ENCODE measurements at places on chromosomes 1 and 21.

GRCh38 chr1:176450526-176450925 lies 12.4 kb upstream of the PAPPA2 start:
- no peak for DNase-seq

DNA sequence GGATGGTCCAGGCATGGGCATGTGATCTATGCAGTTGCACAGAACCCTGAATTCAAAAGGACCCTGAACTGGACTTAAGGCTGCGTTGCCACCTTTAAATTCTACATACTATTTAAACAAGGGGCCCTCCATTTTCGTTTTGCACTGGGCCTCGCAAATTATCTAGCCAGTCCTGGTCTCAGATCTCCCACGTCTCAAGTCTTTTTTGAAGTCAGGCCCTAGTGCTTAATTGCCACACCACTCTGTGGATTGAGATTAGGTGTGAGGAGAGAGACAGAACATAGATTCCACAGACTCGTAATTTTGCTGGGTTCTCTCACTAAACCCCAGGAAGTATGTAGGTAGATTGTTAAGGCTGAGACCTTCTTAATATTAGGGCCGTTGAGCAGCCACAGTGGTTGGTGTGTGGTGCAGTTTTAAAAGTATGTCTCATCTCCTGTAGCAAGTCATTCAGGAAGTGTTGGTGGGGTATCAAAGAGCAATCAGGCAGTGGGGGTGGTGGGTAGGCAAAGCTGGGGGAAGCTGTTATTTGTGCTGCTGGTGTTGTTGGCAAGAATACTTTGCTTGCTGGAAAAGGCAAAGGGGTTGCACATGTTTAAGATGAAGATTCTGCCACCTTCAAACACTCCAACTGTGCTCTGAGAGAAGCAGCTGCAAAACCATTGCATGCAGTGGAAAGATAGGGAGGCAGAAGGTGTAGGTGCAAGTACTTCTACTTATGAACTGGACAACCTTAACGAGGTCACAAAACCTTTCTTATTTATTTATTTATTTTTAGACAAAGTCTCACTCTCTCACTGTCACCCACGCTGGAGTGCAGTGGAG lies 11.2 kb downstream of the CD84 start:
- DNase-seq = no peak

GRCh38 chr1:114149211-114149610 lies 4.5 kb downstream of the SYT6 start:
- DNase-seq = no peak

GRCh38 chr1:14775434-14775833 lies 176.9 kb downstream of the KAZN start:
- DNase-seq = no peak

GRCh38 chr1:5729636-5730145 lies 262.5 kb downstream of the NPHP4 start:
- no peak for DNase-seq

DNA sequence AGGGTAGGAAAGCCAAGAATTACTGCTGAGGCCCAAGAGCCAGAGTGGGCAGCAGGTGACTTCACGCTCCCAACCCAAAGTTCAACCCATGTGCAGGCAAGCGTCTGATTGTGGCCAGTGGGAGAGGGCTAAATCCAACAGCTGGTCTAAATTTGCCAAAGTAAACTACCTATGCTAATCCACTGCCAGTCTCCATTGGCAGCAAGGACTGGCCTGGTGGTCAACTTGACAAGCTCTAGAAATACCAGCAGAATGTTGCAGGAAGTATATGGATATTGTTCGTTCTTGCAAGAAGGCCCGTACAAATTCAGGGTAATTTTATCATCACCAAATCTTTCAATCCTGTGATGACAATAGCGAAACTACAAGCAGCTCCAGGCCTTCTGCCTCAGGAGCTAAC lies 1.5 kb downstream of the TMEM63A start:
- no peak for DNase-seq

DNA sequence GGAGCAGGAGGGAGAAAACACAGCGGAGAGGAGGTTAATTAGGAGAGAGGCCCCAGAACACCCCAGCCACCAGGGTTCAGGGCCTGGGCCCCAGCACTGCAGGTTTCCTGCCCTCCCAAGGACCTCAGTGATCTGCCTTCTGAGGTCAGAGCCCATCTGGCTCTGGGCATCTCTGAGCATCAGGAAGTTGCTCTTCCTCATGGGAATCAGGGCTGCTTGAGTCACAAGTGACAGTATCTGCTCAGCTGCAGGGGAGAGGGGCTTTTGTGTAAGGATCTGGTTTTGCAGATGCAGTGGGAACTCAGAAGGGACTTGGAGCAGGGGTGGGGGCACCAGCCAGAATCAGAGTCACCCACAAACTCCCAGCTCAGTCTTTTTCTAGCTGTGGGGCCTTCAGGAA lies 472.1 kb downstream of the PTPRU start:
- no peak for DNase-seq

DNA sequence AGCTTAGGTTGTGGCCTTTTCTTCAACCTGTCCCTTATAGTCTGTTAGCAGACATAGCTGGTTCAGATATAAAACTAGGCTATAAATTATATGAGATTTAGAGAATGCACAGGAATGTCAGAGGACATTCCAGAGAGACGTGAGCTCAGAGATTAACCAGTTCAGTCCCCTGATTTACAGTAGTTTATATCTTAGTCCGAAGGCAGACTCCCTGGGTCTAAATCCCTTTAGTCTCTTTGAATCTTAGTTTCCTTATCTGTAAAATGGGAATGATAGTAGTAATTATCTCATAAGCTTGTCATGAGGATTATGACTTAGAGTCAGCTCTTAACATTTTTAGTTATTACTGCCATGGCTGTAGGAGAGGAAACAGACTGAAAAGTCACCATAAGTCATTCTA lies 45.5 kb upstream of the PLXNA2 start:
- no peak for DNase-seq

DNA sequence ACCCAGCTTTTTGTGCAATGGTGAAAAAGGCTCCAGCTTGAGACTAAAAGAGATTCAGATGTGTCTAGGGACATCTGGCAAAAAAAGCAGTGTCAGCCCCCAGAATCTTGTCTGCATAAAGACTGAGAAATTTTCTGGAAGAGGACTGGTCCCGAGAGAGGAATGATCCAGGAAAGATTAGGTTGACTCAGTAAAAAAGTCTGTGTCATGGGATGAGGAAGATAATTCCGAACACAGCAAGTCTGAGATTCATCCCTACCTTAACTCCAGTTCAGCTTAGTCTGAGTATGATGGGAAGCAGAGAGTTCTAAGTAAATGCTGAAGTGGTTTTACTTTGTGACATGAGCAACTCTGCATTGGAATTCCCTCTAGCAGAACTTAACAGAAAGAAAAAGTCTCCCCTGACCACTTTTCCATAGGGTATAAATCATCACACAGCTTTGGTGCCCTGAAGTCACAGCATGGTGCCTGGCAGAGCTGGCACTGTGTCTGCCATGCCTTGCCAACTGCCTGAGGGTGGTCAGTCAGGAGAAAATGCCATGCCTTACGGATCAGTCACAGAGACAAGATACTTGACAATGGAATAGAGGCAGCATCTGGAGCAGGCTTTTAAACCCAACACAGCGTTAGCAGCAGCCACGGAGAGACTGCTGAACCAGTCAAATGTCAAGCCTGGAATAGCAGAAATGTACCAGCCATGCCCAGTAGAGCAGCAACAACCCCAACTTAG lies 153.4 kb downstream of the ZC3H11B start:
- DNase-seq = no peak

DNA sequence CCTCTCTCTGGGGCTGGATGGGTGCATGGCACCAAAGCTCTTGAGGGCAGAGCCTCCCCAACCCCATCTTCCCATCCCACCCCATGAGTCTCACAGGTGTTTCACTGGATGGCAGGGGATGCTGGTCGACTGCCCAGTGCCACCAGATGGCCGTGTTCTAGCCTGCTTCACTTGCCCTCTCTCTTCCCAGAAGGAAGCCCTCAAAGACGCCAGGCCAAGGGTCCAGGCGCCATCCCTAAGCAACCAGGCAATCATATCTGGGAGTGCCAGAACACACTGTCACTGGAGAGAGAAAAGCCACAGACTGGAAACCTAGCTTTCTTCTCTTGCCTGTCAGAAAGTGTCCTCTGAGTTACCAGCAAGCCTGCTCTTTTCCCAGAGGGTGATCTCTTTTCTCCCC lies 26.7 kb downstream of the PIGM start:
- no peak for DNase-seq

DNA sequence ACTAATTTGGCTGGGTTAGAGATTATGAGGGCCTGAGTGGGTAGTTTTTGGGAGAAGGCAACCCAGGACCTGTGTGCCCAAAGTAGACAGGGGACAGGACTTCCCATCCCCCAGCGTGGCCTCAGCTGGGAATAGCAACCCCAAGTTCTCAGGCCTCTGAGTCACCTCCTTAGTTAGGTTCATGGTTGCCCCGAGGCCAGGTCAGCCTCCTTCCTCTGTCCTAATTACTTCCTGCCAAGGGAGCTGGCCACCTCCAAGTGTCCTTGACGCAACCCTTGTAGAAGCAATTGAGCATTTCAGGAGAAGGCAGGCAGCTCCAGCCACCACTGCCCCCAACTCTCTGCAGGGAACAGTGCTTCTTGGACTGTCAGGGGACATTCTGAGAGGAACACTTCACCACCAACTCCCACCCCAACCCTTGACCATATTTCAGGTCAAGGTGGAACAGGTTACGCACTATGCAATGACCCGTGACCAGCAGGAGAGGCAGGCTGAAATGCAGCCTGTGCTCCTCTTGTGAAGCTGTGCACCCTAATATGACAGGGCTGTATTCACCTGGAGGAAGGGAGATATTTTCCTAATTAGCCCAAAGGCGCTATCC lies 5.1 kb upstream of the NT5C1A start:
- DNase-seq = no peak

DNA sequence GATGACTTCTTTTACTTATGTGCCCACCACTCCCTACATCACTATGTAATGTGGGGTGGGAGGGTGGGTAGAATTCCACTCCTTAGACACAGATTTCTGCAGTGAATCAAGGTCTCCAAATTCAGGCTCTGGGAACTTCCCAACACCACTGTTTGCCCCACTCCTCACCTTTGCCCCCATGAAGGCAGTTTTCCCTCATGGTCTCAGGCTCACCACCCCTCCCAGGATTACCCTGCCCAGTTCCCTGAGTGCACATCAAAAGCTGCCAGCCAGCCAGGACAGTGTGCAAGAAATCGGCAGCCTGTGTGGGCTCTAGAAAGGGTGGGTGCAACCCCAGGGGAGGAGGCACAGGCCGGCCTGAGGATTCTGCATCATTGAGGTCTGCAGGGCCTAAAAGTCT lies 14.8 kb downstream of the NENF start:
- no peak for DNase-seq

- peak; percentile 69 for DNase-seq
Observed at GRCh38 chr1:50968158-50968820, 1.8 kb upstream of the CDKN2C start.

DNA sequence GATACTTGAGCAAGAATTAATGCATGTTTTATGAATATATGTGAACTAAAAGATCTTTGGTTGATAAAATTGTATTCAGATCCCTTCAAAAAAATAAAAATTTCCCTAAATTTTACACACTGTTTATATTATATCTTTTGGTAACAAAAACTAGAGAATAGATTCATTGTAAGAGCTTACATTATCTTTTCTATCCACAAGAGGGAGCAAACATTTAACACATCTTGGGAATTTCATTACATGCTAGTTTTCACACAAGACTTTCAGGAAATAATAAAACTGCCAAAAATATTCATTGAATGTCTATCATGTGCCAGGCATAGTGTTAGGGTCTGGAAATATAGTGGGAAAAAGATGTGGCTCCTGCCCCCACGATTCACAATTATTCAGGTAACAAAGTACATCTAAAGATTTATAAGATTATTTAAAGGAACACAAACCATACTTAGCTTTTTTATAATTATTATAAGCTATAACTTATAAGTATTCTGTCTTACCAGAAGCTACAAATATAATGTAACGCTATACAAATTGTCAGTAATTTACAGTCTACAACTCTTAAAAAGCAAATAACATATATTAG lies 30.6 kb downstream of the FAF1 start:
- DNase-seq = no peak

DNA sequence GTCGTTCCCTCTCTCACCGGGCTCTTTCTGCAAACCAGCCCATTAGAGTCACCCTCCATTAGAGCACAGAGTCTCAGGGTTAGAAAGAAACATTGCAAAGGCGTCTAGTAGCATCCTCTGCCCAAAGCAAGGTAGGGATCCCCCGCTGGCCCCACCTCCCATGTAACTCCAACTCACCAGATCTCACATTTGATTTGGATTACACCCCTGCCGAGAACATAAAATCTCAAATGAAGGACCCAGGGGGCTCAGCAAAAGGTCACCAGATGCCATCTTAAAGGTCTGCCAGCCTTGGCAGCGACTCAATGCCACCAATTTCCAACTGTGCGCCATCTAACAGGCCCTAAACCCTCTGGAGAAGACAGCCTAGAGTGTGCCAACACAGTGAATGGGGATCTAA lies 14.1 kb downstream of the C1orf87 start:
- DNase-seq = no peak

DNA sequence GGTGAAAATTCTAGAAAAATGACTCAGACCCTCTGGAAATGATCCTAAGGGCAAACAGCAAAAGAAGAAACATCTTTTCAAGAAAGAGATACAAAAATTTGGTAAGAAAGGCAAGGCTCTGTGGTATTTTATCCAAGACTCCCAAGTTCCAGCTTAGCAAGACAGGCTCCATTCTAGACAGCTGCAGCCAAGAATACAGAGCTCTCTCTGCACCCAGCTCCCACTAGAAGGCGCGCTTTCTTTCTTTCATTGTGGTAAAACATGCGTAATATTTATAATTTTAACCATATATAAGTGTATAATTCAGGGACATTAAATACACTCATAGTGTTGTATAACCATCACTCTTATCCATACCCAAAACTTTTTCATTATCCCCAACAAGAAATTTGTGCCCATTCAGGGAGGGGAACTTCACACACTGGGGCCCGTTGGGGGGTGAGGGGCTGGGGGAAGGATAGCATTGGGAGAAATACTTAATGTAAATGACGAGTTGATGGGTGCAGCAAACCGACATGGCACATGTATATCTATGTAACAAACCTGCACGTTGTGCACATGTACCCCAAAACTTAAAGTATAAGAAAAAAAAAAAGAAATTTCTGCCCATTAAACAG lies 2.2 kb upstream of the HFM1 start:
- no peak for DNase-seq

GRCh38 chr1:197394831-197395608 lies 127.0 kb downstream of the CRB1 start:
- no peak for DNase-seq

DNA sequence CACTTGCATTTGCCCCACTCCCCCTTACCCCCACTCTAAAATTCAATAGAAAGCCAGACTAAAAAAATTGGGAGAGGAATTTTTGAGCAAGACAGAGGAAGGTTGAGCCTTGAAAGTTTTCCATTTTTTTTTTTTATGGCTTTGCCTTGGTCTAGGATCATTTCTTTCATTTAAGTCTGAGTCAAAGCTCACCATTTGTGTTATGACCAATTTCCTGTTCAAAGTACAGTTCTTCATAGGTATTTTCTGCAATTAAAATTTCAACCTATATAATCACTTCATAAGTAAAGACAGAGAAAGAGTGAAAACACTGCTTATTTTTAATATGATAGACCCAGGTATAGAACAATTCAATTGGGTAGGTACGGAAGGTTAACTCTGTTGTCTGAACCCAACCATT lies 436.6 kb upstream of the ADGRL2 start:
- no peak for DNase-seq
